Stimulated activated CD4-positive, alpha-beta T cell treated with anti-CD3 and anti-CD28 coated beads, Interleukin-1b, Interleukin-23, amount 100 ng/mL, for 4 hours (primary cell): ENCODE measurements at places on chromosomes 7 and 10.

DNA sequence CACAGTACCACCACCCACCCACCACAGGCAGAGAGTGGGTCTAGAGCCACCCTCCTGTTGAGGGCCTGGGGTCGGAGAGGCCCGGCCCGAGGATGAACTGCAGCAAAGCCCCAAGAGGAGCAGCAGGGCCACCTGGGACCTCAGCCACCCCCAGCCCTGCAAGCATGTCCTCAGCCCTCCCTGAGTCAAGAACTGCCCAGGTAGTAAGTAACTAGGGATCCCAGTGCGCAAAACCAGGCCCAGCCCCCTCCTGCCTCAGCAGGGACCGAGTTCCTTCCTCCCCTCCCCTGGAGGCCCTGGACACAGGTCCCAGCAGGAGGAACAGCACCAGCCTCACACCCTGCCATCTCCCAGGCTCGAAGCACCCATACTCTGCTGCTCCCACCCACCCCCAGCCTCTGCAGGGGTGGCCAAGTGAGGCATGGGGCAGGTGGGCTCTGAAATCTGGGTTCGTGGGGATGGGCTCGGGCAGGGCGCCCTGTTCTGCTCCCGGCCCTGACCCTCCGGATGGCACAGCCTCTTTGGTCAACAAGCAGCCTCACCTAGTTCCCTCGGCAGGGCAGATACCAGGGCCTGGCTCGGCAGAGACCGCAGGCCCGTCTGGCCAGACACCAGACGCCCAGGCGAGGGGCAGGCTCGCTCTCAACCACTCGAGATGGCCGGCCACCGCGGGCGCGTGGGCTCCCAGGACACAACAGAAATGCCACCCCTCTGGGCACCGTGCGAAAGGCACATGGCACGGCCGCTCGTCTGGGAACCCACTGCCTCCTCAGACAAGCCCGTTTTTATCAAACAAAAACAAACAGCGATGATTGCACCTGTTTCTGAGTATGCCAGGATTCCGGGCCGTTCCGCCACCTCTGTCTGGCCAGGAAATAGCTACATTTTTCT, 15.2 kb downstream of the PDGFA start:
- no peak for DNase-seq

- DNase-seq = no peak
Measured at GRCh38 chr10:987620-987869, 689 bp upstream of the GTPBP4 start.

GRCh38 chr10:59064080-59064692, 112.3 kb upstream of the PHYHIPL start:
- no peak for DNase-seq

DNA sequence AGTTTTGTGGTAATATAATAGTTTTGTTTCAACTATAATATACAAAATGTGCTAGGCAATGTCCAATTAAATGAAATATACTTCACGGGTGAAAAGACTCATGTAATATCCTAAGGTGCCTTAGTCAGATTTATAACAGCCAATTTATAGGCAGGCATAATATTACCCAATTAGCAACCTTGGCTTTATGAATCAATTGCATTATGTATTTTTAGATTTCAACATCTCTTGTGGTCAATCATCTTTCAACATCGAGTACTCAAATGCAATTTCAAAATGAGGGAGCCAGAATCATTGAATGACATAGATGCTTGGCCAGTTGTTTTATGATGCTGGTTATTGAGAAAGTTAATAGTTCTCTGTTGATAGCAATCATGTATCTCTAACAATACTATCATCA, 110.3 kb upstream of the SP8 start:
- DNase-seq = no peak

GRCh38 chr10:52464368-52465124, 150.5 kb downstream of the DKK1 start:
- no peak for DNase-seq

GRCh38 chr10:14185316-14186045, 145.2 kb downstream of the FRMD4A start:
- DNase-seq = peak; percentile 18

- DNase-seq = peak; percentile 1
Measured at GRCh38 chr10:76547352-76547972, 1090.1 kb downstream of the KCNMA1 start.

DNA sequence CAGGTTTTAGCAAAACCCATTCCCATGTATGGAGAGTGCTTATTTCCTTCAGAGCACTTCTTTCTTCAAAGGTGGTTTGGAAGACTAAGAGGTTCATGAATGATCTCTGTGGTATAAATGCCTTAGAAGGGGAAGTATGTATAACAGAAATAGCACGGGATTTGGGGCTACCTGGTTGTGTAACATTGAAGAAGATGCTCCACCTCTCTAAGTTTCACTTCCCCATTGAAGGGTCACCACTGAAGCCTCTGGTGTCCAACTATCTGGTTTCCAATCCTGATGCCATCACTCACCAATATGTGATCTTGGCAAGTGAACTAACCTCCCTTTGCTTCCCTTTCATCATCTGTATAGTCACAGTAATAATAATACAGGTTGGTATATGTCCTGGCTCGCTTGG, 37.2 kb downstream of the CYCS start:
- no peak for DNase-seq

GRCh38 chr7:151257990-151258389, 9.5 kb upstream of the SMARCD3 start:
- DNase-seq = no peak

DNA sequence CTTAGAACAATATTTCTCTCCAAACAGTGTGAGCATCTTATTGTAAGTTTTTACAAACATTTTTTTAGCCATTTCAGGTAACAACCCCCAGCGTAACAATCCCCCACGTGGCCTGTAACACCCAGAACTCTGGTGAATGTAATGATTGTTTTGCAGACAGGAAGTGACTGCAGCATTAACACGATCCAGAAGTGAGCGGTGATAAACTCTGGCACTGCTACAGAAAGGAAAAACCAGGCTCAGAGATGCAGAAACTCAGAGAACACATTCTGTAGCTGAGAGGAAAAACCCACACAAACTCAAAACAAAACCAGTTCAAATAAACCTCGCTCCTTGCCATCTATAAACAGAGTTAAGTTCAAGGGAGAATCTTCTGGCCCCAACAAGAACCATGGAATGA, 285.7 kb downstream of the FGFR2 start:
- no peak for DNase-seq

GRCh38 chr10:106559442-106559841, 605.1 kb downstream of the SORCS1 start:
- no peak for DNase-seq

DNA sequence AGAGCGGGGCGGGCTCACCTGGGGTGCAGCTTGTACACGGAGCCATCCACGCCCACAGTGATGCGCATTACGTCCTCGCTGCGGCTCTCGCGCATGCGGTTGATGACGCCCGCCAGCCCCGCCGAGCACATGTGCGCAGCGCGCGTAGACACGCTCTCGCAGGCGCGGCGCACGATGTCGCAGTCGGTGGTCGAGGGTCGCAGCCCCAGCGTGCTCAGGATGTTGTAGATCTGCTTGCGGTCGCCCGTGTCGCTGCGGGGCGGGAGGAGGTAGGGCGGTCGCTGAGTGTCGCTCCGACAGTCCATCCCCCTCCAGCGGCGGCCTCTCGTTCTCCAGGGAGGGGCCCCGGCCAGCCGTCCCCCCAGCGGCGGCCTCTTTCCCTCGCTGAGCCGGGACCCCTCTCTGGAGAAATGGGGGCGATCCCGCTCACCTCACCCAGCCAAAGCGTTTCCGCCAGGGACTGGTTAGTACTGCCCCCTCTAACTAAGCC, 4.4 kb upstream of the MYL7 start:
- peak; percentile 55 for DNase-seq

DNA sequence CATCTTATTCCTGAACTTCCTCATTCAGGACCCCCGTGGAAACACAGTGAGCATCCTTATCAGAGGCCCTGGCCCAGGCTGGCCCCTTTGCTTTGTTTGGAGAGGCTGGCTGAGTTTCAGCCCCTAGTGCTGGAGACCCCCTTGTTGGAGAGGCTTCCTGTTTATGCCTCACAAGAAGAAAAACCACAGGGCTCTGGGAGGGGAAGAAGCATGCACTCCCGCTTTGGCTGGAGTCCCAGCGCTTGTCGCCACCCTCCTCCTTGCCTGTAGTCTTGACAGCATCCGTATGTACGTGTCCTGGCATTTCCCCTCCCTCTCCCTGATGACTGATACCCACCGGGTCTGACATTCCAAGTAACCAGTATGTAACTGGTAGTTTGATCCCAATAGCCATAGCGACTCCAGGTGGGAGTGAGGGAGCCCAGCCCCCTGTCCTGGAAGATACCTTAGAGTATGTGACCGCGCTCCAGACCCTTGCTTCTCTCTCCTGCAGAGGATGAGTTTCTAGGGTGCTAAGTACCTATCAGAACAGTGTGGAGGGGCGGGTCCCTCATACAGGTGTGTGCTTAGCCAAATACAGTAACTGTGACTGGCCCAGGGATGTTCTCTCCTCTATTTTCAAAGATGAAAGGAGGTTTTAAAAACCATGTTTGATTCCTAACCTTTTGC, 6.9 kb upstream of the ATP6V0E2 start:
- DNase-seq = no peak

DNA sequence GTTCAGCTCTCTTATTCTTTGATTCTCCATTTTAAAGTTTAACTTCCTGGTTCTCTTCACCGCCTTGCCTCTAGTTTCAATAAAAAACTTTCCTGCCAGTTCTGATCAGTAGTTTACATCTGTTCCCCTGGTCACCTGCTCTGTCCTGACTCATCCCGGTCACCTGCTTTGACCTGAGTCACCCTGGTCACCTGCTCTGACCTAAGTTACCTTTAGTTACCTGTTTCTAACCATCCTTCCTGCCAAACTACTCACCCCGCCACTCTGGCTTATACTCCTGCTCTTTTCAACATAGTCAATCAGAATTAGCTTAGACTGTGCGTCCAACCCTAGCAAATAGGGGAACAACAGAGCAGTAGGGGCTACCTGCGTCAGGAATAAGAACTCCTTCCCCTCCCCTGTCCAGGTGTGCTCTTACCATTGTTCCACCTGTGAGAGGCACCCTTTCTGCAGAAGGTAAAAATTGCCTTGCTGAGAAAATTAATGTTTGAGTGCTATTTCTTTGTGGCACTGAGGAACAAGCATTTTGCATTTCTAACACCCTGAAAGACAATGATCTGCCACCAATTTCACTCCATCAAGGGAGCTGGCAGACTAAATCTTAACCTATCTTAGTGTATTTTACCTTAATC, 263.6 kb downstream of the DOCK4 start:
- DNase-seq = no peak

DNA sequence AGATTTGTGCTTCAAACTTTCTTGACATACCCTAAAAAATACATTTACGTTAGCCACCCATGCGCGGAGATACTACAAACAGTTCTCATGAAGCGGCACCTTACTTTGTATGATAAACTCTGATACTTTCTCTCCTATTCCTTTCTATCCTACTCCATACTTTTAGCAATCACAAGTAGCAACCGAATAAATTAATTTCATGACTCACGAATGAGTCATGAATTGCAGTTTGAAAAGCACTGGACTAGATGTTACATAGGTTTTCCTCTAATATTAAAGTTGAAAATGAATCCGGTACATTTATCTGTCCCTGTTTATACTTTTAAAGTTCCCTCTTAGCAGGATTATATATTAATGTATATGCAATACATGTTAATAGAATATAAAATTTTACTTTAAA, 67.6 kb downstream of the CUBN start:
- DNase-seq = no peak

- no peak for DNase-seq
Measured at GRCh38 chr7:12358694-12359093, 45.0 kb downstream of the VWDE start.

DNA sequence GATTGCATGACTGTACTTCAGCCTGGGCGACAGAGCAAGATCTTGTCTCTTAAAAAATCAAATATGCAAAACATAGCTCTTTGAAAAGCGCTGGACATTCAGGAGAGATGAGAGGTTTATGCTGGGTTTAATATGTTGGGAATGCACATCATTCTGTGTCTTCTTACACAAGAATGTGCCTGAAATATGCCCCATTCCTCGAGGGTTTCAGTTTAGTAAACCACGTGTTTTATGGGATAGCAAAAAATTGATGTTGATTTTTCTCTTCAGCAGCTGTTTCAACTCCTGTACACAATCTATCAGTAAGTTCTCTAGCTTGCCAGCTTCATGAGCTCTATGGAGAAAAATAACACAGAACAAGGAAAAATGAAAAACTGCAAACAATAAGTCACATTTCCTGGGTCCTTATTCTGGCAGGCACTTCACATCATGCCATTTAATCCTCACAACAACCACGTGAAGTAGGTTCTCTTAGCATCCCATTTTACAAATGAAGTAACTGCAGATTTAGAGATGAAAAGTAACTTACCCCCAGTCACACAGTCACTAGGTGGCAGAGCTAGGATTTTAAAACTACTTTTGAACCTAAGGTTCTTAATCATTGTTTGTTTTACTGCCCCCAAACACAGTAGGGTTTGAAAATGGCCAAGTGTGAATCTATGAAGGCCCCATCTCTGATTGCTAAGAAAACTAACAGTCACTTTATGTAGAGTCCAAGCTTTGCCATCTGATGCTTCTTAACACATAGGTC, 423.6 kb downstream of the PHTF2 start:
- no peak for DNase-seq

DNA sequence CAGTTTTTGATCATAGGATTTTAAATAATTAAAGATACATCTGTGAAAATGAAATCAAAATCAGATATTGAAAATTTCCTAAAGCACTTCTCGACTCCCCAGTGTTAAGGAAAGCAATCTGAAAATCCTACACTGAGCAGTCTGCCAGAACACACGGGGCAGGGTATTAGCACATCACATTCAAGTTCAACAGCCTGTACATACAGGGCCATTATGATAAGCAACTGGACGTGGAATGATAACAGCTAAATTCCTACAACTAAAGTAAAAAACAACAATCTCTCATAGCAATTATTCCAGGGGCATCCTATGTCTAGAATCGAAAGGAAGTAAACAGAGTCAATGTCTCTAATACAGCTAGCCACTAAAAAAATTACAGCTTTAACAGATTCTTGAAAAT, 31.7 kb downstream of the TRDMT1 start:
- no peak for DNase-seq

- no peak for DNase-seq
Measured at GRCh38 chr7:8119262-8119661, 142.7 kb downstream of the ICA1 start.

DNA sequence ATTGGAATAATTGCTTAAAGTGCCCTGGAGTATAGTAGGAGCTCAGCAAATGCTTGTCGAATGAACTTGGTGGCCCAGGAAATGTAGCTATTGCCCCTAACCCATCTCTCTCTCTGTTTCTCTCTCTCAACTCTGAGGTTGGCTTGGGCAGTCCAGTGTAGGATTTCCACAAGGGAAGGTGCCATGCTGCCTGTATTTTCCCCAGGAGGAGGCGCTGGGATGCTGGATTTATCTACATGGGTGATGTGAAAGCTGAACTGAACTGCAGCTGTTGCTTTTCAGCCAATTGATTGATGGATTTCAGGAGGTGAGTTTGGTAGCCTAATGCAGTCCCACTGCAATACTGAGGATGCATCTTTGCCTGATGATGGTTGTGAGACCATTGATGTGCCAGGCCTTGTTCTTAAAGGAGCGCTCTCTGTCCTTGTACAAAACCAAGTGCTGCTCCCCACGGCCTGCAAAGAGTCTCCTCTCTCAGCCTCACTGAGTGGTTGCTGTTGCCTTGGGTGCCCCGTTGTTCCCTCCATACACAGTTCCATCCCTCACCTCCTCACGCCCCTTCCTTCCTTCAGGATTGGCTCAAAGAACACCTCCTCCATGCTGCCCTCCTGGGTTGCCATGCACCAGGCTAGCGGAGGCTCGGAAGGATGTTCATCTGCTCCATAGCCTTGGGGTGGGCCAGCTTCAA, 200.6 kb downstream of the GLRX3 start:
- DNase-seq = no peak

GRCh38 chr7:121138262-121138933, 149.9 kb downstream of the CPED1 start:
- DNase-seq = no peak
